BJ (cell line): ENCODE measurements at places on chromosomes 7 and 10. TPM values are rescaled to one million over a fixed set of nuclear protein-coding genes. Genes with fewer than 3 reads are reported as not detected.
A peak's percentile ranks its signal among the peaks of the same experiment; 100 is the strongest.

DNA sequence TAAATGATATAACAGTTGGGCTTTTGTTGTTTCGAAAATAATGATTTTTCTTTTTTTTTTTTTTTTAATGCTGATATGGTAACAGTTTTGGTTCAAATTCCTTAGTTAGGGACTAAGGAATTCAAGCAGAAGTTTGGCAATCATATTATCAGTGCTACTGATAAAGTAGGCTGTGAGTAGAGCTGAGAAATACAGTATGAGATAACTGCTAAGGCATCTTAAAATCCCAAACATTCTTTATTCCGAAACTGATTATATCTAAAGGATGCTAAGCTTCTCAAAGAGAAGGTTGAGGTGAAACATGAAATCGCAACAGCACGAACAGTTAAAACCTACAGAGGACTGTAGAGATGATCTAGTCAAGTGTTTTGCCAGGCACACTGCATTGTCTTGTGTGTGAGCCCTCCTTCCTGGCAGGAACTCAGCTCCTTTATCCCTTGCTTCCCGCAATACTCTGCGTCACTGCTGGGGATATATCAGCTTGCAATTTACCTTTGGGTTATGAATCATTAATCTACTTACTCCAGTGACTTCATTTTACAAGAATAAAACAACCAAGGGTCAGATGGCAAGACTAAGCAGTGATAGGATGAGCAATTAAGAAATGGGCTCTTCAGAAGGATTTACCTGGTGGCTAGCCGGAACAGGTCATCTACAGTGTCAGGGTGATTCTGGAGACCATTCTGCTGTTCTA, 36.7 kb downstream of the IRF5 start:
- no peak for DNase-seq

DNA sequence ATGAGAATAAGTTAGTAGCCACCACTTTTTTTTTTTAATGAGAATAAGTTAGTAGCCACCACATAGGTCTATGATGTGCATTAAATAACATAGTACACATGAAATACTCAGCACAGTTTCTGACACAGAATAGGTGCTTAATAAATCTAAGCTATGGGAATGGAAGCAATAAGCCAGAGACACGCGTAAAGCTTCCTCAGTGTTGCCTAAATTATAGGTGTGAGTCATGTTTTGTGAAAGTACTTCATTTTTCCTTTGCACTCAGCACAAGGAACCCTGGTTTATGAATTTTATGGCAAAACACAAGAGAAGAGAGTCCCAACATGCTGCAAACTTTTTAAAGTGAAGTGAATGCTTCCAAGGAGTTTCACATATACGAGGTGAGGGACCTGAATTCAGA, 267.4 kb downstream of the RNLS start:
- DNase-seq, result no peak

GRCh38 chr7:95608359-95609173, 12.2 kb upstream of the PDK4 start:
- peak; percentile 93 for DNase-seq

GRCh38 chr10:71982269-71983178, 18.3 kb downstream of the CHST3 start:
- DNase-seq, result no peak

Gene CEP55
- polyA plus RNA-seq, result 16.8 and 28.2 TPM in 2 replicates

Gene LIPJ
- 0.01 TPM in 1 of 2 replicates, not detected in the other for polyA plus RNA-seq

Gene GATA3
- polyA plus RNA-seq, result 0.06 and 0.09 TPM in 2 replicates

Gene DMBT1
- polyA plus RNA-seq, result 0.01 TPM in 1 of 2 replicates, not detected in the other

Gene ALOX5
- not detected in 2 replicates for polyA plus RNA-seq

GRCh38 chr10:74936577-74937265, 110.3 kb downstream of the KAT6B start:
- DNase-seq, result no peak

DNA sequence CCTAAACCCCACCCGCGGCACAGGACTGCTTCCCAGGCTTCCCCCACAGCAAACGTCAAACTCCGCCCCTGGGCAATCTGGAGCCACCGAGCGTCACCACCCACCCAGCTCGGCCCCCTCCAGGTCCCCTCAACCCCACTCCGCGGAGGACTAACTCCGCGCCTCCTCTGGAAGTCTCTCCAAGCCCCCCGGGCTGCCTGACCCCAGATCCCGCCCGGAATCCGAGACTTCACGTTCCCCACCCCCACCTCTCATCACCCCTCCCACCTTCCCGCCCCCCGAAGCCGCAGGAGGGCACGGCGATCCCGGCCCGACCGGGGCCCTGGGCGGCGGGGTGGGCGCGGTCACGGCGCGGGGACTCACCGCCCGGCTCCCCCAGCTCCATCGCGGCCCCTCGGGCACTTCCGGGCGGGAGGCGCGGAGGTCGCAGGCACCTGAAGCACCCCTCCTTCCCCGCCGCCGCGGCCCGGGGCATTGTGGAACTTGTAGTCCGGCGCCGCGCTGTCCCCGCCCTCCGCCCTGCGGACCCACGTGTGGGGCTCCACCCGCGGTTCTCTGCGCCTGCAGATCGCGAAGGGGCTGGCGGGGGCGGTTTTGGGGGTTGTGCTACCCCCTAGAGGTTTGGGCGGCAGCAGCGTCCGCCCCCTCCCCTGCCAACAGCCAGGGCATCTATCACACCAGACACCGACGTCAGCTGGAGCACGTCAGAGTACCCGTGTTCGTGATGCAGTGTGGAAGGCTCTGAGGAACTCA, at the start of gene TMUB1:
TSS of gene TMUB1 (minus strand) at position 423 of the 753 bp plus-strand sequence. CDS start 930 bp downstream, outside the sequence.
- no peak for DNase-seq

Gene SERPINE1
- polyA plus RNA-seq, result 1,118 and 1,433 TPM in 2 replicates

Gene IL6
- polyA plus RNA-seq, result 25.7 and 31.0 TPM in 2 replicates

Gene STAG3
- polyA plus RNA-seq, result 0.44 and 0.61 TPM in 2 replicates

DNA sequence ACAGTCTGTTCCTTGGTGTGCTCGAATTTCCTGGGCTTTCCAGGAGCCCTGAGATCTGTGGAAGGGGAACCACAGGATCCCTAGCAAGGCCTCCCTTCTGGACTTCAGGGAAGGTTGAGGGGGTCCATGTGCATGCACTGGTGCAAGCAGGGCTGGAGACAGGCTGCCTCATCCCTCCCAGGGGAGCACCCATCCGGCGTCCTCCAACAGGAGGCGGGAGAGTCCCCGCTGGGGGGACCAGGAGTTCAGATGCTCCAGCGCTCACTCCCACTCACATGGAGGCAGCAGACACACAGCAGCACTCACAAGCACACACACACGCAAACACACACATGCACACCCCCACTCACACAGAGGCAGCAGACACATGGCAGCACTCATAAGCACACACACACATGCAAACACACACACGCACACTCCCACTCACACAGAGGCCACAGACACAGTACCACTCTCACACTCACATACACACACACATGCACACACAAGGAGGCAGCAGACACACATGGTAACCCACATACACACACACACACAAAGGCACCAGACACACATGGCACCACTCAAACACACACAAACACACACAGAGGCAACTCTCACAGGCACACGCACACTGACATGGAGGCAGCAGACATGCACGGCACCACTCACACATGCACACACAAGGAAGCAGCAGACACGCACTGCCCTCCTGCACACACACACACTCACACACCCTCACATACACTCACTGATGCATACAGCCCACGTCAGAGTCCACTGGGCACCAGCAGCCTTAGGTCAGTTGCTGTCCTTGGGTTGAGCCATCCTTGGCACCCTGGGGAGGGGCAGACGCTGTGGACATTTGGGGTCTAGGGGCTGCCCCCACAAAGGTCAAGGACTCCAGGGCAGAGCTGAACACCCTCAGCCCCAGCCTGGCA, 247.0 kb upstream of the PPP2R2D start:
- DNase-seq, result no peak

Gene KCP
- 0.02 TPM in 1 of 2 replicates, not detected in the other for polyA plus RNA-seq

DNA sequence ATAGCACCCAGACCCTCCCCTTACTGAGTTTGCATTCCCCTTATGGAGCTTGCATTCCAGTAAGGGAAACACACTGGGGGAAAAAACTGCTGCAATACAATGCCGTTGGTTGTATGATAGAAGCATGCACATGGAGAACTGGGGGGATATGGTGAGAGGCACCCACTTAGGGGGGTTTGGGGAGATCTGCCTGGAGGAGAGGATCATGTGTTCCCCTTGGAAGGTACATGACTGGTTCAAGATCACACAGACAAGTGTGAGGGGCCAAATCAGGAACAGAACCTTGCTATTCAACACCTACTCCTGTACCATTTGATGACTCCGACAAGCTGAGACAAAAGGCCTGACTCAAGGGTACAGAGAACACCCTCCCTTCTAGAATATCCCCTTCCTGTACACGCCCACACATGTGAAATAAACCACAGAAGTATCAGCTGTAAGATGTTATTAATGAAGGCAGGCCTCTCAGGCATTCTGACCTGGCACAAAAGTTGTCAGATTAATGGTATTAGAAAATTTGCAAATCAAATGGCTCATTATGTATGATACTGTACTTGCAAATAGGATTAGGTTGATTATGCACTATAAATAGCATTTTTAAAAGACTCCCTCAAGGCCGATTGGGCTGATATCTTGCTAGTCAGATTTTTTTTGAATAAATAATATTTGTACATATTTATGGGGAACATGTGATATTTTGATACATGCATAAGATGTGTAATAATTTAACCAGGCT, 122.2 kb downstream of the NPY start:
- DNase-seq, result no peak

GRCh38 chr10:64286533-64286932, 765.3 kb downstream of the REEP3 start:
- DNase-seq, result no peak

DNA sequence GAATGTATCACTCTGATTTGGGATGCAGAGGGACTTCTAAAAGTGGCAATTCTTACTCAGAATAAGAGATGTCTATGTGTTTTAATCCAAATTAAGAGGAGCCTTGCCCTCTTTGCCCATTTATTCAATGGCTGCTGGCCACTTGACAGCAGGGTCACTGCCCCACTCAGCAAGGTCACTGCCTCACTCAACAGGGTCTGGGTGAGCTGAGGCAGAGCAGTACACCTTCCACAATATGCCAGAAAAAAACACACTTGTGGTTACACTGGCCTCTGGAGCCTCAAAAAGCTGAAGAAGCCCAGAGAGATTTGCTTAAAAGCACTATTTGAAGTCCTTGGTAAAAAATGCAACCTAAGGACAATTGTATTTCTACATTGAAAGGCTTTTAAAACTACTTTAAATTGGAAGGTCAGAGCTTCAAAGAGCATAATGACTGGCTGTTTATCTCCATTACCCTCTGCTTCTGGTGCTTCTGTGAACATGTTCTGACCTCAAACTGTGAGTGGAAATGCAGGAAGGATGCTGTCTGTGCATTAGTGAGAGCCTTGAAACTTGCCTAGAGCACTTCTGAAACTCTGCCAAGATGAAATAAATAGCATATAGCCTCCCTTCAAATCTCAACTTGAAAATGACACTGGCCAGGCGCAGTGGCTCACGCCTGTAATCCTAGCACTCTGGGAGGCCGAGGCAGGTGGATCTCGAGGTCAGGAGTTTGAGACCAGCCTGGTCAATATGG, 35.1 kb upstream of the WIPF3 start:
- no peak for DNase-seq

GRCh38 chr7:12025246-12025645, 185.8 kb upstream of the TMEM106B start:
- no peak for DNase-seq

- peak; percentile 50 for DNase-seq
Observed at GRCh38 chr7:27709137-27710075, 30.6 kb upstream of the TAX1BP1 start.

GRCh38 chr7:76304888-76305375, 2.5 kb downstream of the HSPB1 start:
- DNase-seq, result no peak

Gene FKBP9
- 248 and 315 TPM in 2 replicates for polyA plus RNA-seq

Gene VSTM4
- polyA plus RNA-seq, result 2.8 and 4.4 TPM in 2 replicates

DNA sequence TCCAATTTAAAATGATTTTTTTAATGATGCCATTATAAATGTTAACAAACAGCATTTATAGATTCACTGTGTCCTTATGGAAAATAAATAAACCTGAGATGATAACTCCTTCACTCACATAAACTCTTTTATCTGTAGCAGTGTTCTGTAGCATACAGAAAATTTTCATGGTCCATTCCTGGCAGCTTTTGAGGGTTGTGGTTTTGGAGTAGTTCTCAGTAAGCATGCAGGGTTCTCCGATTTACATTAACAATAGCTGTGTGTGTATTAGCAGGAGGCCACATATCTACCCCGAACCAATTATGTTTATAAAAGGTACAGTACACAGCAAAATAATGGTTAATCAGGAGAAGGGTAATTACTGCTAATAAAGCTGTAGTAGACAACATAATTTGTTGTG, 162.7 kb downstream of the CDCA7L start:
- DNase-seq, result no peak
